ENCODE measurements at places on chromosomes 6 and 20. TPM values are rescaled to one million over a fixed set of nuclear protein-coding genes. Genes with fewer than 3 reads are reported as not detected.

The COL20A1 gene
- 0.05 TPM for total RNA-seq

The ABCC10 gene
- total RNA-seq, result 8.9 TPM

The NKX2-2 gene
- 0.05 TPM for total RNA-seq

The ZC3H12D gene
- total RNA-seq, result 2.3 TPM

The TRIM40 gene
- total RNA-seq, result 0.09 TPM

The PGC gene
- total RNA-seq, result 0.28 TPM

The UST gene
- 8.0 TPM for total RNA-seq

The VGLL2 gene
- not detected for total RNA-seq

The AGER gene
- 8.5 TPM for total RNA-seq

The PPIL6 gene
- total RNA-seq, result 1.3 TPM

The GPX5 gene
- total RNA-seq, result not detected

The NHLRC1 gene
- 0.99 TPM for total RNA-seq

The PAQR8 gene
- total RNA-seq, result 7.9 TPM

The YWHAB gene
- total RNA-seq, result 109 TPM

The BLCAP gene
- total RNA-seq, result 28.4 TPM

The SAMD3 gene
- total RNA-seq, result 23.9 TPM

The PANK2 gene
- 36.9 TPM for total RNA-seq

The RHAG gene
- 2.8 TPM for total RNA-seq

The SPATS1 gene
- total RNA-seq, result 0.33 TPM

The CAP2 gene
- 1.6 TPM for total RNA-seq

The FOXC1 gene
- total RNA-seq, result 3.7 TPM

The KCNB1 gene
- total RNA-seq, result 0.09 TPM

The GHRH gene
- 14.4 TPM for total RNA-seq

The CUL9 gene
- total RNA-seq, result 25.3 TPM

The CDSN gene
- total RNA-seq, result 0.05 TPM

The SRMS gene
- 0.05 TPM for total RNA-seq

All from thymus (tissue), 14 donors.